Stimulated activated CD4-positive, alpha-beta T cell treated with anti-CD3 and anti-CD28 coated beads, Interleukin-12 subunit alpha, Interleukin-12 subunit beta, amount 100 ng/mL, for 24 hours (primary cell): ENCODE measurements at places on chromosomes 12 and 14.

DNA sequence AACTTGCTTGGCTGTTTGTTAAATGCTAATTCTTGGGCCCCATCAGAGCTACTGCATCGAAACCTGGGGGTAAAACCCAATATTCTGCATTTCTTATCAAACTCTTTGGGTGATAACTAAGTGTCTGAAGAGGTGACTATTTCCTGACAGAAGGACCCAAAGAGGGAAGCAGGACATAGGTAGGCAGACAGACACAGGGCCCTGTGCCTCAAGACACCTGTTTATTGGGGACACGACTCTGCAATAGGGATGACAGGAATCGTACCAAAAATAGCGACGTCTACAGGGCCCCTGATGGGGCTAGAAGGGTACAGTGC lies 8.6 kb downstream of the ZNF219 start:
- no peak for DNase-seq

GRCh38 chr12:48160807-48161206 lies 3.5 kb upstream of the ASB8 start:
- no peak for DNase-seq

DNA sequence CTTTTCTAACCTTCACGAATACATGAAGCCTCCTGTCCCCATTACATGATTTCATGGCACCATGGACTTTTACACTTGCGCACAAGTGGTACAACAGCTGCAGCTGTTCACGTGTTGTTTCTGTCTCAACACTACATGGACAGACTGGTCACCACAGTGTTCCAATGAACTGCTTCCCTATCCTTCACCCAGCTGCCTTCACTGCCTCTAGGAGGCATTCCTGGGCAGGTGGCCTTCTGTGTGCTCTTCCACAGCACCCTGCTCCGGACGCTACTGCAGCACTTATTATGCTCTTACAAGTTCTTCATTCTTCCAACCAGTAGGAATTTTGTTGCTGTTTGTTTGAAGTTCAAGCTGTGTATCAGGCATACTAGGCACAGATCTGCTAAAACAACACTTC lies 1.5 kb downstream of the MTERF2 start:
- no peak for DNase-seq

DNA sequence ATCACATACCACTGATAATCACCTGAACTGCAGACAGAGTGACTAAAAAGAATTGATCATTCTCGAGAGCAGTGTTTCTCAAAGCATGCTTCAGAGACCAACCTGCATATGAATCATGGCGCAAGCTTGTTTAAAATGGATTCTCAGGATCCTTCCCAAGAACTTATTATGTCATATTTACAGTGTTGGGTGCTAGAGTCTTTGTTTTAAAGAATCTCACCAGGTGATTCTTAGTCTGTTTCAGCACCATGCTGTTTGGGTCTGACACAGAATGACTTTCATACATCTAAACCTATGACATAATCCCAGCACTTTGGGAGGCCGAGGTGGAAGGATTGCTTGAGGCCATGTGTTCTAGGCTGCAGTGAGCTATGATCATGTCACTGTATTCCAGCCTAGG lies 31.3 kb upstream of the SSPN start:
- no peak for DNase-seq

DNA sequence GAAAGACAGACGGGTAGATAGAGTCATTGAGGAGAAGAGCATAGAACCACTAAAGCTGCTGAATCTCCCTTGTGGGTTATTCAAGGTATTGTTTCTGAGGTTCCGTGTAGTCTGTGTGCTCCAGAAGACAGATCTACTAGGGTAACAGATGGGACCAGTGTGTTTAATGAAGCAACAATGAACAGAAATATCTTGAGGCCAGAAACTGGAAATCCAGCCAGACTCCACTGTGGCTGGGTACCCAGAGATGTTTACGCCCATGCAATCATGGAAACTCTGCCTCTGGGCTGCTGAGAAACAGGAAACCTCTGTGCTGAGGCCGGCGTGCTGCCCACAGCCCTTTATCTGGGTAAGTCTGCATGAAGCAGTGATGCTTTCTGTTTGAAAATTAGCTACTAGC lies 8.3 kb downstream of the PROX2 start:
- no peak for DNase-seq

DNA sequence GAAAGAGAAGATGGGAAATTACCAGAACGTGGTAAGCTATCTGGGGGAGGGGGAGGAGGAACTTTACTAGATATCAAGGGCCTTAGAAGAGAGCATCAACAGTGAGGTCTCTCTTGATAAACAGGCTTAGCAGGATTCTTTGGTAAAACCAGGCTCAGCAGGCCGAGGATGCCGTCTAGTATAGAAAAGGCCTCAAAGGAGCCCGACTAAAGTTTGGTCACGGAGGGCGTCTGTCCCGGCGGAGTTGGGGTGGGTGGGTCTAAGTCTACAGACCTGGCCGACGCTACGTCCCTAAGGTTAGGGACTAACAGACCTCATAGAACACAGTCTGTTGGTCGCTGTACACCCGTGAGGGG lies 538 bp upstream of the TIGAR start:
- no peak for DNase-seq

DNA sequence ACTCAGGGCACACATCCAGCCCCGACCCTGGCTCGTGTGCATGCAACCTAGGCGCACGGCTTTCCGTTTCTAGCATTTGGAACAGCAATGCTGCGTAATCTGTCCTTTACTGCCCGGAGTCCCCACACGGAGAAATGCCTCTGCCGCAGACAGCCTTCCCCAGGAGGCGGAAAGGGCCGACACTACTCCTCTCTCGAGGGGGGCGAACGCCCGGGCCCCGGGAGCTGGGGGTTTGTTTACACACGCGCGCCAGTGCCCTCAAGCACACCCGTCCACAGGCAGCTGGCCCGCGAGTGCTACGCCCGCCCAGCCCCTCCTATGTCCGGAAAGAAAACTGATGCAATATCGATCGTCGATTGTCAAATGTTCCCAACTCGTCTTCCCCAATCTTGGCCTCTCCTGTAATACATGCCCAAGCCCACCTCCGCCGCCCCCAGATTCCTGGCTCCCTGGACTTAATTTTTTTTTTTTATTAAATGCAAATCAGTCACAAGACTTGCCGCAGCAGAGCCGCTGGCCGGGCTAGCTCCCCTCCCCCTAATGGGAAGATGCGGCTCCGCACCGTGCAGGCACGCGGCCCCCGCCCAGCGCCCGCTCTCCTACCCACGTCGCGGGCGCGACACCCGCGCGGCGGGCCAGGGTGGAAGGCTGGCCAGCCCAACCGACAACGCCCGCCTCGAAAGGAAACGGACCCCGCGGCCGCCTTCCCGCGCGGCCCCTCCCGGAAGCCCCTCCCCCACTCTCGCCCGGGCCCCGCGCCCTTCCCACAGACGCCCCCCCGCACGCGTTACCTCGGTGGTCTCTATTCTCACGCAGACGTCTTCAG lies 642 bp downstream of the SLC38A2 start:
- peak; percentile 43 for DNase-seq

DNA sequence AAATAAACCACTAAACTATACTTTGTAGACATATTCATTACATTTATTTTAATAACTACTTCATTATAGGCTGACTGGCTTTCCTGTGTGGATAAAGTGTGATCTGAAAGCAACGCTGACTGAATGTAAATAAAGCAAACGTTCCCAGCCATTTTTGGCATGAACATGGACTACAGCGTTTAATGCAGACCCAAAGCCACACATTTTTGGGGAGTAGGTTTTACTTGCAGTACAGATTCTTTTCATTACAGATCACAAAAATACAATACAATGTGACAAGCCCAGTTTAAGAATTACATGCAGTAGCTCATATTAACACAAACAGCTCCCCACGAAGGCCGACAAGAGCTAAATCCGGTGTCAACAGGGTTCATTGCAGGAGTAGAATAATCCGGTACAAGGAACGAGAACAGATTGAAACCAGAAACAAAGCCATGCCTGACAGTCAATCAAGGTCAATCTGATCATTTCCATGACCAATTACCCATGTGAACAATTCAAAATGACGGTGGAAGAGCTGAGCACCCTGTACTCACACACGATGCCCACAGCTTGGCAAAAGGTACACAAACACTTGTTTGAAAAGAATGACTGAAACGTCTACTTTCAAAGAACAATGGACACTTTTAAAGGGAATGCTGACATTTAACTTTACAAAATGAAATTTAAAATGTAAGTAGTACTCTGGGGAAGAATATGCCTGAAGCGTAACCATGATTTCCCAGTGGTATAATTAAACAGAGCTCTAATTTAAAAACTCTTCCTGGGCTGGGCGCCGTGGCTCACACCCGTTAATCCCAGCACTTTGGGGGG lies 5.3 kb downstream of the BAG5 start:
- no peak for DNase-seq

DNA sequence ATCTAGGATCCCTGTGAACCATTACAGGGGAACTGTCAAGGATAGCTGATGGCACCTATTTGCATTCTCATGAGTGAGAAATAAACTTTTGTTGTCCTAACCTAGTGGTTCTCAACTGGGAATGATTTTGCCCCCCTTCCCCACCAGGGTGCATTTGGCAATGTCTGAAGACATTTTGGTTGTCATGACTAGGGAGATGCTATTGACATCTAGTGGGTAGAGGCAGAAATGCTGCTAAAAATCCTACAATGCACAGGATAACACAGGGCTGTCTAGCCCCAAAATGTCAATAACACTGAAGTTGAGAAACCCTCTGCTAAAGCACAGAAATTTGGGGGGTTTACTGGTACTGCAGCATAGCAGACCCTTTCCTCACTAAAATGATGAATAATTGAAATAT lies 140.9 kb upstream of the SRRM4 start:
- DNase-seq = no peak

DNA sequence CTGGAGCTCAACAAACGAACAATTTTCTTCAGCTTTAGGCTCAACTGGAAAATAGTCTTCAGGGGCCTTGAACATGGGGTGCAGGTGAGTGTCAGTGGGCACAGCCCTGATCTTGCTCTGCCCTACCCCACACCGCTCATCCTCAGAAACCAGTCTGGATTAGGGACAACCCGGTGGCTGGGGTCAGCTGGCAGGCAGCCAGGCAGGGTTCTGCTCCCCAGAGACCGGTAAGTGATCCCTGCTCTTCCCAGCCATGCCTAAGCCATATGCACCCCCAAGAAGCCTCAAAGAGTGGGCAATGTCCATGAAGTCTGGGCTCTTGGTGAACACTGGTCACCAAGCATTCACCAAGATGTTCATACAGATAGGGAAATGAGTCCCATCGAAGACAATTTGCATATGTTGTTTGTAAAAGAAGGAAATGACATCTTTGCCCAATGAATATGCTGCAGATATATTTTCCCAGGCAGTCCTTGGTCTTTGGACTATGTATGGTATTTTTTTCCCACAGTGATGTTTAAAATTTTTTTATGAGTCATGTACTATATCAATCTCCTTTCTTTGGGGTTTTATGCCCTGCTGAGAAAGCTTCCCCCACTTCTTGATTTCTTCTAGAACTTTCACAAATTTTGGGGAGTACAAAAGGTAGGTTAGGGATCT lies 63.9 kb upstream of the VASH1 start:
- DNase-seq = no peak

GRCh38 chr12:6843118-6843902 lies 2.6 kb downstream of the GNB3 start:
- DNase-seq = no peak
